ENCODE measurements at places on chromosomes 4 and X.
A peak's percentile ranks its signal among the peaks of the same experiment; 100 is the strongest.

- peak; percentile 97 for DNase-seq
Observed at GRCh38 chr4:7842384-7843279, 97.0 kb downstream of the AFAP1 start.

- DNase-seq: no peak
Observed at GRCh38 chrX:151151665-151152267, 24.6 kb upstream of the GPR50 start.

GRCh38 chrX:125298871-125299270, 20.8 kb upstream of the TEX13C start:
- DNase-seq: no peak

- no peak for DNase-seq
Observed at GRCh38 chr4:31234494-31234893, 514.3 kb downstream of the PCDH7 start.

DNA sequence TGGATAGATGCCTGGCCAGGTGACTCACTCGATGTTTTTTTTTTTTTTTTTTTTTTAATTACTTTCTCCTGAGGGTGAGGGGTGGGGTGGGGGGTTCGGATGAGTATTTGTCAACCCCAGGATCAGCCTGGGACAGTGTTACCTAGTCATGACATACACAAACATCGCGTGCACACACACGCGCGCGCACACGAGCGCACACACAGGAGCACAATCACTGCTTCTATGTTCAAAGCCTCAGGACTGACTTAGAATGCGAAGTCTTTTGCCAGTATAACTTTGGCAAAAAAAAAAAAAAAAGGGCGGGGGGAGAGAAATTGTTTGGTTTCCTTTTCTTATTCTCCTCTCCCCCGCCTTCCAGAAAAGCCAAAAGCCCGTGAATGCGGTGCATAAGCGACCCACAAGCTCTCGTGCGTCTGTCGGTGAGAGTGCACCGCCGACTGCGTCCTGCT, 115.0 kb upstream of the TEX13C start:
- no peak for DNase-seq

- DNase-seq: no peak
Observed at GRCh38 chrX:133373386-133374079, 41.8 kb downstream of the GPC4 start.

- no peak for DNase-seq
Observed at GRCh38 chrX:142549923-142550322, 344.8 kb upstream of the MAGEC2 start.

DNA sequence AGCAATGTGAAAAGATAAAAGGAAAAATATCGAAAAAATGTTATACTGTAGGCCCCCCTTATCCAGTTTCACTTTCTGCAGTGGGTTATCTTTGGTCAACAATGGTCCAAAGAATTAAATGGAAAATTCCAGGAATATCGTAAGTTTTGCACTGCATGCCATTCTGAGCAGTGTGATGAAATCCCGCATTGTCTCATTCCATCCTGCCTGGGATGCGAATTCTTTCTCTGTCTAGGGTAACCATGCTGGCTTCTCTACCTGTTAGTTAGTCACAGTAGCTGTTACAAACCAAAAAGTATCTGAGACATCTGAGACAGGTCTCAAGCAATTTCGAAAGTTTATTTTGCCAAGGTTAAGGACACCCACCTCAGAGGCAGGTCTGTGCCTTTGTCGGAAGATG, 170.3 kb downstream of the COX18 start:
- DNase-seq: no peak

DNA sequence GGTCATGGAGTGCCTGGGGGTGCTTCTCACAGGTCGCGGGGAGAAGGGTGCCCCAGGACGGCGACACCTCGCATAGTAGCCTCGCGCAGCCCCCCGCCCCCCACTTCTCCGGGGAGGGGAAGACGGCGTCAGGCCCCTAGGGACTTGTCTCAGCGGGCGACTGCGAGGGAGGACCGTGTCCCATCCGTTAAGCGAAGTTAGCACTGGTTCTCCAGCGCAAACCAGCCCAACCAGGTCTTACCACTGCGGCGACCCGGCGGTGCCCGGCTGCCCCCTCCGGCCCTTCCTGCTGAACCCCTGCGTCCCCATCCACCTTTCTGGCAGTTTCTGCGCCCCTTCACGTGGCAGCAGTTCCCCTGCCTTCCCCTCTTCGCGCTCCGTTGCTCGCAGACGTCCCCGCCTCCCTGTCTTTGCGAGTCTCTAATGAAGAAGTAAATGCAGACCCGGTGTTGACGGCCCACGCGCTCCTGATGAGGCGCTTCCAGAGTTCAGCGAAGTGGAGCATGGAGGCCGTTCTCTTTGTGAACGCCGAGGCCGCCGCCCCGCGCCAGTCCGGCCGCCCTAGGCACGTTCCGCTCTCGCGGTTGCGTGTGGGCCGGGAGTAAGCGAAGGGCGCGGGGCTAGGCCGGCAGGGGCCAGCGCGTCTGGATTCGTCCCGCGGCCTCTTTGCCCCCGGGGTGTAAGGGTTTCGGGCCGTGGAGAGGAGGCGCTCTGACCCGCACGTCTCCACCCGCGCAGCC, 3.0 kb downstream of the SLIT2 start:
- no peak for DNase-seq

DNA sequence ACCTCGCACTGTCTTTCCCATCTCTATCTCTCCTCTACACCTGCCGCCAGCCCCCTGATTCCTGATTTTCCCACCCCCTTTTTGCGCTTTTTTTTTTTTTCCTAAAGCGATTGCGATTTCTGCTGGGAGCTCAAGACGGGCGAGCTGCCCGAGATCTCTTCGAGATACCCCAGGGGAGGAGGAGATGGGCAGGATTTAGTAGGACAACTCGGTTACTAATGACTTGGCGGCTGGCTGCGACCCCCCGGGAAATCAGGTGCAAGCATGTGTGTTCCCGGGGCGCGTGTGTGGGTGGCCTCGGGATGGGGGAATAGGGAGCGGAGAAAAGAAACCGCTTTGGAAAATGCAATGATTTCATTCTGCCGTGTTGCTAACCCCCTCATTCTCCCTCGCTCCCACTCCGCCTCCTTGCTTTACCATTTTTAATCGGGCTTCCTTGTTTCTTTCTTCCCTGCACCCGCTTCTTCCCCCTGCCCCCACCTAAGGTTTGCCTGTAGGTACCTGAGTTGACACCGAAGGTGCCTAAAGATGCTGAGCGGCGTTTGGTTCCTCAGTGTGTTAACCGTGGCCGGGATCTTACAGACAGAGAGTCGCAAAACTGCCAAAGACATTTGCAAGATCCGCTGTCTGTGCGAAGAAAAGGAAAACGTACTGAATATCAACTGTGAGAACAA, 4.4 kb downstream of the SLITRK2 start:
- DNase-seq: no peak

GRCh38 chr4:54882616-54883015, 224.9 kb downstream of the KIT start:
- DNase-seq: no peak

- DNase-seq: no peak
Observed at GRCh38 chr4:46586566-46586965, 196.6 kb upstream of the GABRA2 start.

GRCh38 chr4:85717351-85717750, 242.4 kb downstream of the ARHGAP24 start:
- no peak for DNase-seq

GRCh38 chr4:169727616-169728015, 30.1 kb downstream of the HPF1 start:
- no peak for DNase-seq

DNA sequence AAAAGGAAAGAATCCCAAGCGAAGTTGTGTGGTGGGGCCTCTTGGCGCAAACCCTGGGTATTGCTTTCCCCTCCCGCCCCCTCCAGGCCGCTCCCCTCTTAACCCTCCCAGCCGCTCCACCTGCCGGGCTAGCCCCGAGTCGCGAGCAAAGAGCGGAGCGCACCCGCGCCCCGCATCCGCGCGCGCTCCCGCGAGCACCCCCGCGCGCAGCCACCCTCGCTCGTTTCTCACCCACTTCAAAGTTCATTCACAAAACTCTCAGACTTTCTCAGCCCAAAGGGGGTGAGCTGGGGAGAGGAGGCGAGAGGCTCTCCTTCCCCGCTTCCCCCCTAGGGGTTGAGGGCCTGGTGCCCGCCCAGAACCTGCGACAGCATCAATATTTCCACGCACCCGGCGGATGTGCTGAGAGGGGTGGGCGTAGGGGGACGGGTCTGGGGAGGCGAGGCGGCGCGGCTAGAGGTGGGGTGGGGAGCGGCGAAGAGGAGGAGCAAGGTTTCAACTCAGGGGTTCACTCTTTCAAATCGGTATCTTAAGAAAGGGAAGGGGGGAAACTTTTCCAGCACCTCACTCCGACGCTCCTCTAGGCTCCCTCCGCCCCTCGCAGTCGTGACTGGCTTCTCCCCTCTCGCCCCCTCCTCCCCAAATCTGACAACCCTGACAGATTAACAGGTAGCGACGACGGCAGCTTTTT, 1.8 kb downstream of the MAML3 start:
- DNase-seq: no peak

DNA sequence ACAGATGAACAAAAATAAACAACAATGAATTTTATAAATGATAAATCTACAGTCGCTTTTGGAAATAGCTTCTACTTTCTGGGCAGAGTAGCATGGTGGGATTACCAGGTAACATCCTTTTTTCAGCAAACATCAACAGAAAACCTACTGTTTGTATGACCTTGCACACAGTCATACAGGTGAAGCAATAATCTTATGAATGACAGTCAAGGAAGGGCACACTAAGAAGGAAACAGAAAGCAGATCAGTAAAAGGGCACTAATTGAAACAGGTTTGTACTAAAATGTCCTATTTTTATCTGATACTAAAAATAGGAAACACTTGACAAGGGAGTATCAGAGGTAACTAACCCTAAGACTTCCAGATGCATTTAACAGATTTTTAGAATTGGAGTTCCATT, 108.9 kb downstream of the DLG3 start:
- no peak for DNase-seq

GRCh38 chr4:15744016-15744545, 34.0 kb upstream of the CD38 start:
- DNase-seq: peak; percentile 41

GRCh38 chrX:103607364-103608305, at the start of gene TCEAL3:
TCEAL3 (plus strand) TSS chrX:103607963; CDS start chrX:103609065, 1,102 bp downstream.
- DNase-seq: no peak

- no peak for DNase-seq
Observed at GRCh38 chr4:83581411-83582288, 45.7 kb downstream of the GPAT3 start.

DNA sequence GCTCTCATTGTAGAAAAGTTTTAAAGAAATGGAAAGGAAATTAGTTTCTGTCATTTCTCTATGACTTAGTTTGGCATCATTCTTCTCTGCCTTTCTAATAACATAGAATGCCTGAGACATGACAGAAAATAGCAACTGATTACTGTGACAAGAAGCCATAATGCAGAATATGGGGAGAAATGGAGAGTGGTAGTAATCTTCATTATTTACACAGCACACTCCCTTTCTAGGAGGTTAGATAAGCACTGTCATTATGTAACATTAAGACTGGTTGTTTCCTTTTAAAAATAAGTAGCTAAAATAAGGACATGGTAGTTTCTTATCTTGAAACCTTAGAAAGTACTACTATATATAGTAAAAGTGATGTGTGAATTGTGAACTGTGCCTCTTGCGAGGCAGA, 1227.9 kb upstream of the PABPC4L start:
- no peak for DNase-seq

DNA sequence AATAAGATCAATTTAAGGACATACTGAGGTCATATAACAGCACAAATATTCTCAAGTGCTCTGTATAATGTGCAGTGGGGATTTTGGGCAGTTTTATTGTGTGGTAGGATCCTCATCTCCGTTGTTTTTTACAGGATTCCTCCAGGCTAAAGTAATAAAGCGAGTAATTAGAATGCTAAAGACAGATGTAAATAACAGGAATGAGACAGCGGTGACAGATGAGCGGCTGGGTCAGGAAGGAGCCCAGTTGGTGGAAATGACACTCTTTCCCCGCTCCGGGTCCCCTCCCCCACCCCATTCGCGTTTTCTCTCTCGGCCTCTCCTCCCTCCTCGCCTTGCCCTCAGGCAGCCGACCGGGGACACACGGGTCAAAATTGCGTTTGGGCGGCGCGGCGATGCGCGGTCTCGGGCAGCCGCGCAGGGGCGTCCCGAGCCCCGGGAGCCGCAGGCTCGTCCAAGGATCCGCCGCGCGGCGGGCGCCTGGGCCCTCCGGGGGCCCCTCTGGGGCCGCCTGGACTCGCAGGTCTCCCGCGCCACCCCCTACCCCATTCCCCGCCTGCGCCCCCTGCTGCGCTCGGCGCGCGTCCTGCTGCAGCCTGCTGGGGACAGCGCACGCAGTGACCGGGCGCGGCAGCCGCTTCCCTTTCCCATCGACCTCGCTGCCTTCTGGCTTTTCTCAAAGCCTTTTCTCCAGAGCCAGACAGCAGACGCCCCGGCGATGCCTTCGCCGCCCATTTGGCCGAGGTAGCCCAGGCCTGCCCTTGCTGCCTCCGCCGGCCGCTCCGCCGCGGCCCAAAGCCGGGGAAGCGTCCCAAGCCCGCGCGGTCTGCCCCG, 16.2 kb downstream of the POU4F2 start:
- DNase-seq: no peak

GRCh38 chr4:170386511-170386910, 296.8 kb upstream of the AADAT start:
- no peak for DNase-seq

- no peak for DNase-seq
Observed at GRCh38 chrX:94854251-94854650, 1180.2 kb downstream of the FAM133A start.

DNA sequence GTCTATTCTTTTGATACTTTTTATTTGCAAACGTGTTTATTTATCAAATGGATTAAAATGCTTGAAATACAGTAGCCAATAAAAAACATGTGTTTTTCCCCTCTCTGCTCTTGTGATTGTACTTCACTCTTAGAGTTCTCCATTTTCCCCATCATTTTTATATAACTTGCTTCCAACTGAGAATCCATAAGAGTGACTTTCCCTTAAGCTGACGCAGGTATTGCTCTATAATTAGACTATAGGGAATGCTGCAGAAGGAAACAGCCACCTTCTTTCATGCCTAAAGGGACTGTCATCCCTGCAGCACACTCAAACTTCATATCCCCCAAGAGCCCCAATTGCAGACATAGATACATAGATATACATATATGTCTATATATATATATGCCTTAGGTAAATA, 456.9 kb downstream of the ADGRL3 start:
- DNase-seq: no peak

- no peak for DNase-seq
Observed at GRCh38 chr4:32929796-32930699, 2209.9 kb downstream of the PCDH7 start.

GRCh38 chr4:152870606-152871005, 65.5 kb upstream of the FHDC1 start:
- no peak for DNase-seq

DNA sequence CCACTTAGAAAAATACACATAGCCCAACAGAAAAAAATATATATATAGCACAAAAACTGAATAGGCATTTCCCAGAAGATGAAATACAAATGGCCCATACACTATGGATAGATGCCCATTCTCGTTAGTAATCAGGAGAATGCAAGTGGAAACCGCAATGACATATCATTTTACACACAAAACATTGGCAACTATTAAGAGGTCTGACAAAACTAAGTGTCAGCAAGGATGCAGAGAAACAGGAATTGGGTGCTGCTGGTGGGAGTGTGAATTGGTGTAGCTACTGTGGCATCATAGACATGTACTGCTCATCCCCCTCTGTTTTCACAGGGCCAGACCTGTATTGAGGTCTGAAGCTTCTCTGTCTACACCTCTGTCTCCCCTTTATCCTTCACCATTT, 320.0 kb downstream of the IDS start:
- DNase-seq: no peak
